Hematopoietic multipotent progenitor cell treated with erythropoietin and hydrocortisone succinate and interleukin-3 and kit ligand, for 17 days (in vitro differentiated cells): ENCODE measurements at places on chromosomes 3 and 15.

- DNase-seq = no peak
Measured at GRCh38 chr15:60077581-60078359, 73.7 kb downstream of the FOXB1 start.

DNA sequence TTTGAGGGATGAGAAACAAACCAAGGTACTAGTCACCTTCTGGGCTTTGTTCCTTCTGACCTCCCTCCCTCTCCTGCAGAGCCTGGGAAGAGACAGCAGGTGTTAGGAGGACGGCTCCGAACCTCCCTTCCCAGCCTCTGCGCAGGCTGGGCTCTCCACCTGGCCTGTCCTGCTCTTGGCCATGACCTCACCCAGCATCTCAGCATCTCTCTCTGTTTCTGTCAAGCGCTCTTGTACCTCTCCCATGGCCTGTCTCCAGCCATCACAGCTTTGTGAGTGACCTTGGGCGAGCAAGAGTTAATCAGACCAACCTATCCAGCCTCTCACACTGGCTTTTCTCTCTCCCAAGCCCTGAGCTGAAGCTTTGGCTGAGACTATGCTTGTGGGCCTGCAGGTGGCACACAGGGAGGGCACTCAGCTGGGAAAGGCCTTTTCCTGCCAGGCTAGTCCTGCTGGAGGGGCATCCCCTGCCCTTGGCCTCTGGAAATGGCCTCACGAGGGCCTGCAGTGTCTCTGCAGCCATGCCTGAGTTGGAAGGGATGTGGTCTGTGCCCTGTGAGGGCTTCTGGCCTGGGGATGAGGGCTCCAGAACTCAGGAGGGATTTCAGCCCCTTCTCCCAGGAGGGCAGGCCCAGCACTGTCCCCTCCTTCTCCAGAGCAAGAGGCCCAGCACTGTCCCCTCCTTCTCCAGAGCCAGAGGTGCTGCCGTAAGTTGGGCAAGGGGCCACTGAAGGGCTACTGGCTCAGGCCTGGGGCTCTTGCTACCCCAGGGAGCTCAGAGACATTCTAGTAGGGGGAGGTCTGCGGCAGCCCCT lies 2.1 kb downstream of the CHST13 start:
- no peak for DNase-seq

DNA sequence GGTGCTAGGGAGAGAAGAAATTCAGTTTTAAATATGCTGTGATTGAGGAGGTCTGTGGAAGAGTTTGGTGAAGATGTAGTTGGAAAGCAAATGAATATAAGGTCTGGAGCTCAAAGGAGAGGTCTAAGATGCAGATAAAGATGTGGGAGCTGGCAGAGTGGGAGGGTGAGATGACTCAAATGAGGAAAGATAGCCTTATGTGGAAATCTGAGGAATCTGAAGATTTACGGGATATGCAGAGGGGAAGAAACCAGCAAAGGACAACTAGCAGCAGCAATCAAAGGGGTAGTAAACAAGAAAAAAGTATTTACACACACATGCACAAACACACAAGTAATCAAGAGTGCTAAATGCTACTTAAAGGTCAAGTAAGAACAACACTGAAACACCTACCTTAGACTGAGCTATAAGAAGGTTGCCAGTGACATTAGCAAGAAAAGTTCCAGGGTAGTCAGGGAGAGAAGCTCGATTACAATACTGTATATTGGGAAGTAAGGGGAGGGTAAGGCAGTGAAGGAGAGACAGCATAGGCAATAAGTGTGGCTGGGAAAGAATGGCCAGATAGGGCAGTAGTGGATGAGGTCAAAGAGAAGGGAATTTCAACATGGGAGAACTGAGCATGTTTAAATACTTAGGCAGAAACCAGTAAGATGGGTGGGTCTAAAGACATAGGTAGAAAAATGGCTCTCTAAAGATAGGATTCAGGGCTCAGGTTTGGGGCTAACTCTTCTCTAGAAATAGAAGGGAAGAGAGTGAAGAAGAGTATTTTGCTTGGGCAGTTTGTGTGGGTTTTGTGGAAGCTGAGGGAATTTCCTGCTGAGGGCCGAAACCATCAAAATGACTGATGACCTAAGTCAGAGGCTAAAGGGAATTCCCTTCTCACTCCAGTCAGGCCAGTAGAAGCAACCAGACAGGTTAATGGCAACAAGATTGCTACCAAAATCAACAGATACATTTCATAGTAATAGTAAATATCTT lies 8.9 kb downstream of the CMTM6 start:
- DNase-seq = no peak

DNA sequence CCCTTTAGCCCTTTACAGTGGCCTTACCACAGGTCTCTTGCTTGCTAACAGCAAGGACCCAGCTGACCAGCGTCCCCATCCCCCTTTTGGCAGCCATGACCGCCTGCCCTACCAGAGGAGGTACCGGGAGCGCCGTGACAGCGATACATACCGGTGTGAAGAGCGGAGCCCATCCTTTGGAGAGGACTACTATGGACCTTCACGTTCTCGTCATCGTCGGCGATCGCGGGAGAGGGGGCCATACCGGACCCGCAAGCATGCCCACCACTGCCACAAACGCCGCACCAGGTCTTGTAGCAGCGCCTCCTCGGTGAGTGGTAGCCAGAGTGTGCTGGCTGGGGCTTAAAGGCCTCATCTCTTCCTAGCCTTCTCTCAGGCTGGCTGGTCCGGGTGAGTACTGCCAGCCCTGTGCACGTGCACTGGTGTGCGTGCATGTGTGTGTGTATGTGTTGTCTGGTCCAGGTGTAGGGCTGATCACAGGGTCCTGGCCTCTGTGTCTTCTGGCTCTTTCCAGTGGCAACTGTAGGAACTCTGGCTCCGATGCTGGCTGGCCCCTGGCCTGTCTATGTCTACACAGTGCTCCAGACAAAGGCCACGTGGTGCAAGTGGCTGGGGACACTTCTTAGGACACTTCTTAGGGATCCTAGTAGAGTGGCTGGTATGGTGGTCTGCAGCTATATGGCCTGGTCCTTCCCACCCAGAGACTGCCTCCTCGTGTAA lies 4.4 kb downstream of the CLK3 start:
- no peak for DNase-seq

DNA sequence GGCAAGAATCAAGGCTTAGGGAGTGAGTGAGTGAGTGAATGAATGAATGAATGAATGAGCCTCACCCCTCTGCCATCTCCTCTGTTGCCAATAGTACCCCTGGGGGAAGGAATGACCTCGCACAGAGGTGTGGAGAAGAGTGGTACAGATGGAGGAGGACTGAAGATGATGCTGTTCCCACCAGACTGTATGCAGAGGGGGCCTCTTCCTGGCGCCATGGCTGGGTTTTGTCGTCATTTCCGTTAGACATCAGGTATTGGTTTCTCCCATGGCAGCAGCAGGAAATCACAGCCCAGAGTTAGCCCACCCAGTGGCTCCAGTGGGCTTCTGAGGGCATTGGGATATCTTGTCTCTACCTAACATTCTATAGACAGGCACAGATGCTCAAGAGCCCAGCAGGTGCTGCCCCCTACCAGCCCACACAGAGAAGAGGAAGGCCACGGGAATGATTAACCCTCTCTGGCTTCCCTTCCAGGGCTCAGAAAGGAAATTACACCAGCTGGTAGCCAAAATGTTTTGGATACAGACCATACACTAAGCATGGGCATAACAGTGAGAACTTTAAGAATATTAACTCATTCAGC lies 109.8 kb upstream of the SLC6A11 start:
- no peak for DNase-seq

DNA sequence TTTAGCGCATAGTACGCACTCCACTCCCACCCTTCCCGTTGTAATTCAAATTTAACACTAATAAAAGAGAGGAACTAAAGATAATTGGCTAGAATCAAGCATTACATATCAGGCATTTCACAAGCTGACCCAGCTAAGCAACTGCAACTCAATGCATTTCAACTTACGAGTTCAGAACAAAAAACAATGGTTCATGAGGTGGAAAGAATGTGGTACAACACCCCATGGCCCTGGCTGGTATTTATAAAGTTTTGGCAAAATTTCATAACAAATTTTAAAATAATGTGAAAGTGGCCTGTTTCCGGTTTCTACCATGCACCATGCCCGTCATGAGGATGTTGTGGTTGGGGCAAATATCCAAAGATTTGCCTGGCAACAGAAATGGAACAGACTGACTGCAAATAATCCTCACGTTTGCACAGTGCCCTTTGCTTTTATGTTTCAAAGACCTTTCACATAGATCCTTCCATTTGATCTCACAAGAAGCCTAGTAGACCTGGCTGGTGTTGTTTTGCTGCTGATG lies 455.3 kb upstream of the NR2F2 start:
- DNase-seq = no peak

DNA sequence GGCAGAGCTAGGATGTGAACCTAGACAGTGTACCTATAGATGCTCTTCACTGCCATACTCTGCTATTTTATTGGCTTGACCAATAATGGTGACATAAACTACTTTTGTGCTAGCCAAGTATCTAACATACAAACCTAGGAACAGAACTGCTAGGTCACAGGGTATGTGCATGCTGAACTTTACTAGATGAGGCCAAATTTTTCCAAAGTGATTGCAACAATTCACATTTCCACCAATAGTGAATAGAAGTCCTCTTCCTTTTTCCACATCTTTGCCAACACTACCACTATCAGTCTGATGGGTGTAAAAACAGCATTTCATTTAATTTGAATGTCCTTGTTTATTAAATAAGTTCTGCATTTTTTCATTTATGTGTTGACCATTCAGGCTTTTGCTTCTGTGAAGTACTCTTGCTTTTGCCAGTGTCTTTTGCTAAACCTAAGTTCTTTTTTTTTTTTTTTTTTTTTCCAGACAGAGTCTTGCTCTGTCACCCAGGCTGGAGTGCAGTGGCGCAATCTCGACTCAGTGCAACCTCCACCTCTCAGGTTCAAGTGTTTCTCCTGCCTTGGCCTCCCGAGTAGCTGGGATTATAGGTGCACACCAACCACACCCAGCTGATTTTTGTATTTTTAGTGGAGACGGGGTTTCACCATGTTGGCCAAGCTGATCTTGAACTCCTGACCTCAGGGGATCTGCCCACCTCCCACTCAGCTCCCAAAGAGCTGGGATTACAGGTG lies 54.1 kb downstream of the DCAF1 start:
- DNase-seq = no peak
